ENCODE measurements at places on chromosomes 5 and 9. TPM values are rescaled to one million over a fixed set of nuclear protein-coding genes. Genes with fewer than 3 reads are reported as not detected.
A peak's percentile ranks its signal among the peaks of the same experiment; 100 is the strongest.

The PCDHB13 gene
- total RNA-seq: 0.93 TPM

The RPL35 gene
- 1,845 TPM for total RNA-seq

GRCh38 chr5:81750308-81751008 is 439 bp downstream of the SSBP2 start:
- no peak for DNase-seq

- DNase-seq: no peak
Observed at GRCh38 chr5:125214080-125214479, 467.6 kb upstream of the ZNF608 start.

- DNase-seq: peak; percentile 80
Observed at GRCh38 chr5:74948031-74948546, 81.9 kb upstream of the FAM169A start.

DNA sequence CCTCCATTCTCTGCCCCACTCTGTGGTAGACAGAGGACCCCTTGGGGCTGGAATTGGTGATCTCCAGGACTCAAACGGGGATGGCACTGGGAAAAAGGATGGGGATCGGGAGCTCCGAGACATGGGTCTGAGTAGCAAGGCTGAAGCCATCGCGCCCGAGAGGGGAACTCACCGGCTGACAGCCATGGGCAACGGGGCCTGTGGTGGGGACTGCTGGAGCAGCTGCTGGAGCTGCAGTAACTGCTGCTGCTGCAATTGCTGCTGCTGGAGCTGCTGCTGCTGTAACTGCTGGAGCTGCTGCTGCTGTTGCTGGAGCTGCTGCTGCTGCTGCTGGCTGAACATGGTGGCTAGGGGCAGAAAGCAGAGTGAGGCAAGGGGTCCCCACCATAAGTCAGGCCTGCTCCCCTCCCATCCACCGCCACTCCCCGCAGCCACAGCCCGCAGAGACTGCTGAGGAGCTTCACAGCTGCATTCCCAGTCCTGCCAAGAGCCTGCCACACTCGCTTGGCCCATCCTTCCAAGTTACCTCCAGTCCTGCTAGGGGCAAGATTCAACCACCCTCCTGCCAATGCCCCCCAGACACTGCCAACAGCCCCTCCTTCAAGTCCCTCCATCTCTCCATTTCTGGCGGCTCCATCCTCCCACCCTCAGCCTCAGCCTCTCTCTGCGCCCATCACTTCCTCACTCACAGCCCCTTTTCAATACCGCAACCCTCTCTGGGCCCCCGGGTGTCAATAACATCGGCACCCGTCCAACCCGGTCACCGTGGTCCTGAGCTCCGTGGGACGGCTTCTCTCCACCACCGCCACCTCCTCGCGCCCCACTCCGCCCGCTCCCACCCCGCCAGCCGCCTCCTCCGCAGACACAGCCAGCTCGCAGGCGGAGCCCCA is 611 bp downstream of the CIZ1 start:
- DNase-seq: no peak

The NR2F1-AS1 gene
- total RNA-seq: not detected

- DNase-seq: no peak
Observed at GRCh38 chr9:129401623-129402370, 219.1 kb downstream of the C9orf50 start.

The SLC4A9 gene
- total RNA-seq: not detected

The DRD1 gene
- total RNA-seq: not detected

DNA sequence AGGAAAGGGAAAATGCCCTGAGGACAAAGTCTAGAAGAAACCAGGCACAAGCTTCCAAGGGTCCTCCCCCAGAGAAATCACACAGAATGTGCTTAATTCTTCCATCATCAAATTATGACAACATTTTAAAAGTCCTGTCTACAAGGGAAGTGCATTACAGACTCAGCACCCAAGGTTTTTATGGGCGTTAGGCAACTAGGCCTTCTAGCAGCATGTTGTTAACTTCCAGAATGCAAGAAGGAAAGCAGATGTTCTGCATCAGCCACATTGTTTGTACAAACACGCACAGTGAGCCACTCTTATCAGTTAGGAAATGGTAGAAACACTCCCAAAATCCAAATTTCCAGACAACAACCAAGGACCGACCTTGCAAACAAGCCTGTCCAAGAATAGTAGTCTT is 26.5 kb downstream of the SMC5 start:
- DNase-seq: no peak

GRCh38 chr9:127720031-127720864 is 4.4 kb downstream of the TTC16 start:
- no peak for DNase-seq

GRCh38 chr9:87181670-87182069 is 234.4 kb upstream of the GAS1 start:
- DNase-seq: no peak

DNA sequence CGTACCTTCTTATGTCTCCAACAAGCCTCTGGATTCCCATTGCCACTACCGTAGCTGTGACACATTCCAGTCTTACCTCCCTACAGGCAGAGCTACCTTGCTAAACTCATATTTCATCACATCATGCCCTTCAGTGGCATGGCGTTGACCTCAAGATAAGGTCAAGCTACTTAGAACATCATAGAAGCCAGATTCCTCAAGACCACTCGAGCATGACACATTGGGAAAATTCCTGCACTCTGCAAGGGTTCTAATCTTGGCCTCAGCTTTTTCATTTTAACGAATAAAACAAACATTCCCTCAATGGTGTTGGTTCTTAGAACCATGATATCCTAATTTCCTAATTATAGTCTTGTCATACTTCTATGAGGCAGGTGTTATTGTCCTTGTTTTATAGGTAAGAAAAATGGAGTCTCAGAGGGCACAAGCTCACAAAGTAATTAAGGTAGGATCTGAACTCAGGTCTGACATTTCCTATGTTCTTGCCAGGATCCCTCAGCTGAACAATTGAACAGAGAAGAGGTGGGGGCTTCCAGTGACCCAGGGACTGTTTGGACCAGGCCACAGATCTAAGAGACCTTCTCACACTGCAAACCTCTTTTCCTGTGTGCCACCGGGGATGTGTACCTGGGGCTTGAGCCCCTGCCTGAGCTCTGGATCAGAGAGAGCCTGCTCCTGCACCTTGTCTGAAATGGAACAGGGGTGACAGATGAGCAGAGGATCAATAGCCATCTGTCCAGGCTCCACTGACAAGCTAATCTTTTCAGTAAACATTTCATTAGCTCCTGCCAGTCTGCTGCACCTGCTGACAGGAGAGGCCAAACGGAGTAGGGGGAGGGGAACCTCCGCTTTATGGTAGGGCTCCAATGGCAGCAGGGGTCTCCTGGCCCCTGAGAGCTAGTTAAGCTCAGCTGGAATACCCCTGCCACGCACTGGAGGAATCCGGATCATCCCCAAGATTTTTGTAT is 49.3 kb downstream of the ALG2 start:
- DNase-seq: peak; percentile 21

GRCh38 chr9:118990949-118991348 is 378.3 kb downstream of the BRINP1 start:
- no peak for DNase-seq

DNA sequence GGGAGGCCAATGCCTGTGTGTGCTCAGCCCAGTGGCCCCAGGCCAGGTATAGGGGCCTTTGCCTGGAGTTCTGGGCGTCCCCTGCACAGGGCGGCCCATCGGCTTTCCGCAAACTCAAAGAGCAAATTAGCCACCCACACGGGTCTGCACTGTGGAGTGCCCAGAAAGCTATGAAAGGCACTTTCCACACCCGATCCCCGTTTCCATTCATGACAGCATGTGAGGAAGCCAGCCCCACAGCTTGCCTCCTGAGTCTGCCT is 5.2 kb downstream of the DBH start:
- DNase-seq: no peak

The FRMPD1 gene
- not detected for total RNA-seq

DNA sequence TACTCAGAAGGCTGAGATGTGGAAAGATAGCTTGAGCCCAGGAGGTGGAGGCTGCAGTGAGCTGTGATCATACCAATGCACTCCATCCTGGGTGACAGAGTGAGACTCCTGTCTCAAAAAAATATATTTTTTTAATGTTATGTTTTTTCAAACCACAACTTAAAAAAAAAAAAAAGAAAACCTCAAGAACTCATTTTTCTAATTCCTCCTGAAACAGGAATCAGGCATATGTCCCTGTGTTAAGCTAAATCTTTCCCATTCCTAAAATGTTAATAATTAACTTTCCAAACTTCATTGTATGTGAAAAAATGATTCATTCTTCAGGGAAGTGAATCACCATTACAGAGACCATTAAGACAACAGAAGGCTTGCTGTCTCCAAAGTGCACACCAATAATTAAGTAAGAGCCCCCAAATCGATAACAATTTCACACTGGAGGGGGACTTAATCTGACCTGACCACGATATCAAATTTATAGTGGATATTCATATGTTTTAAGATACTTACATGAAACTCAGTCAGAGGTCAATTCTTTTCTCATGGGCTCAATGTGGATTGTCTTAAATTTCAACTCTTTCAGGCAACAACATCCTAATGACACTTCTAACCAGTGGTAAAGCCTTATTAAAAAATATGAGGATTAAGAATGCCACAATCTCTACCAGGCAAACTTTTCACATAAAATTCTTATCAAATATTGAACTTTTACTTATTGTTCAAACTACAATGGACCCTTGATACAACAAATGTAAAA is 5.2 kb downstream of the CEMIP2 start:
- peak; percentile 82 for DNase-seq

- DNase-seq: no peak
Observed at GRCh38 chr5:135697251-135697958, 118.6 kb upstream of the CXCL14 start.

- DNase-seq: no peak
Observed at GRCh38 chr5:32100691-32101302, 73.3 kb downstream of the GOLPH3 start.

DNA sequence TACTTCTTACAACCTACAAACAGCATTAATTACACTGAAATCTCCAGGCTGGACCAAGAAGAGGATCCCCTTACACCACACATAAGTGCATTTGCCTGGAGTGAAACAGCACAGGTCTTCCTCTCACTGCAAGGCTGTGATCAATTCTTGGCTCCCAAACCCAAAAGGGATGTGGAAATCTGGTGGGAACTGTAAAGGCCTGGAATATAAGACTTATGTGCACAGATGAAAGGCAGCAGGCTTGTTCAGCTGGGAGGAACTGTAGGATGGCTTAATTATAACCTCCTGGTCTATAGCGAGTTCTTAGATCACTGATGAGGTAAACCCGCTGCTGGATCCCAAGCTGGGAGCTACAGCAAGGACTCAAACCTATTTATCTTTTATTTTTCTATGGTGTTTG is 182.9 kb upstream of the TNC start:
- no peak for DNase-seq

DNA sequence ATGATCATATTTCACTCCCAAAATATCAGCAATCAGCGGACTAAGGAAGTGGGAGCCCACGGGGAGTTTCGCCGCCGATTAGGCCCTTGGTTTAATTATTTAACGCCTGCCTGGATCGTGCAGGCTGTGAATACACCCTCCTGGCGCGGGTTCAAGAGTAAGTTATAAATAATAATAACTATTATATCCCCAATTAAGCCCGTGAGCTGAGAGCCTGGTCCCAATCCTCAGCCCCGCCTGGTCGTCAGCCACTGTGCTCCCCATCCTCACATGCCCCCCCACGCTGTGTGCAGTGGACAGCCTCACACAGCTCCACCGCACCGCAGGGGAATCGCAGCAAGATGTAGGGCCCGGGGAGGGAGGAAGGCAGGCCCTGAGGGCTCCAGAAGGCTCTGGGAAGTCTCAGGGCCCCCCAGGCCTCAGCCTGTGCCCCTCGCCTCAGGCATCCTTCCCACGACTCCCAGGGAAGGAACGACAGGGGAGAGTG is 10.8 kb upstream of the PRRX2 start:
- no peak for DNase-seq

DNA sequence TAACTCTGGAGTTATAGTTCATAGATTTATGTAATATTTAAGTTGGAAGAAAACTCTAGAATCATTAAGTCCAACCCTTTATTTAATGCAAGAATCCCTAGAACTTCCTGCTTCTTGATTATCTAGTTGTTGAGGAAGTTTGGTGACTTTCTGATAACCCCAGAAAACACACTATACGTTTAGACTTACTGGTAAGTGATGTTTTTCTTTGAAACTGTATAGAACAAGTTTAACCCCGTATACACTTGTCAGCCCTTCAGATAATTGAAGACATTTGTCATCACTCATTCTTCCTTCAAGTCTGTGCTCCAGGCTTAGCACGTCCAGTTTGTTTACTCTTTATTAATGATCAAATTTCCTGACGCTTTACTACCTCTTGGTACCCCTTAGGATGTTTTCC is 9.0 kb downstream of the NDUFS4 start:
- DNase-seq: no peak

GRCh38 chr9:20835377-20836286 is 151.6 kb downstream of the FOCAD start:
- DNase-seq: peak; percentile 19

DNA sequence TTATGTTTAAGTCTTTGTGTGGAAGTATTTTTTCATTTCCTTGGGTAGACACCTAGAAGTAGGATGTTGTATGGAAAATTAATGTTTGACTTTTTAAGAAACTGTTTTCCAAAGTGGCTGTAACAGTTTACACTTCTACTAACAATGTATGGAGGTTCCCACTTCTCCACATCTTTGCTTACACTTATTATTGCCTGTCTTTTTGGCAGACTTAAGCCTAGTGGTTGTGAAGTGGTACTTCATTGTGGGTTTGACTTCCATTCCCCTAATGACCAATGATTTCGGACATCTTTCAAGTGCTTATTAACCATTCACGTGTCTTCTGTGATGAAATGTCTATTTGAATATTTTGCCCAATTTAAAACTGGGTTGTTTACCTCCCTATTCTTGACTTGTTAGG is 91.5 kb upstream of the CDKN2B start:
- DNase-seq: no peak

- no peak for DNase-seq
Observed at GRCh38 chr9:37975639-37976038, 71.7 kb upstream of the SLC25A51 start.

The GDA gene
- 26.3 TPM for total RNA-seq

The DBH gene
- not detected for total RNA-seq

DNA sequence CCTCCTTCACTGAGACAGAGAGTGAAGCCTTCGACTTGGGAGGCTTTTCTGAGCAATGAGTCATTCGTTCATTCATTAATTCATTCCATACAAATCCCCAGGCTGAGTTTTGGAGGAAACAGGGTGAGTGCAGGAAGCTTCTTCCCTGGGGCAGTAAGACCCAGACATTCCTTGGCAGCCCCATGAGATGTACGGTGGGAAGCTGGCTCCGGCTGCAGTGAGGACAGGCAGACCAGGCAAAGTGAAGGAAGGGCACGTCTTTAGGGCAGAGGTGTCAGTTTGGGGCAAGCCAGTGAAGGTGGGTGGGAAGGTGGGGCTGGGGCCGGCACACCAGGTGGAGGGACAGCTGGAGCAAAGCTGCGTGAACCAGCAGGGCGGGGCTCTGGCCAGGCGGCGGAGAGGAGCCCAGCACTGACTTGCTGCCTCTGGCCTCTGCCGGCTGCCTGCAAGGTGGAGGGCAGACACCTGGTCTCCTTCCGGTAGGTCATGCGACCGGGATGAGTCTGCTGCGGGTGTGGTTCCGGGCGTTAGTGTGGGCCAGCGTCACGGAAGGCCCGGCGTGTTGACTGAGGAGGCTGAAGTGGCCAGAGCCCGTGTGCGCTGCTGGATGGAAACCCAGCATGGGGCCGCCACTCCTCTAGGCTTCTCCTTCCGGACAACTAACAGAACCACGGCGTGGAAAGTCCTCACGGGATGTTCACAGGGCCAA is 16.6 kb downstream of the OLFM1 start:
- no peak for DNase-seq
